Vein endothelial cell (primary cell): ENCODE measurements at places on chromosomes 1 and 21. TPM values are rescaled to one million over a fixed set of nuclear protein-coding genes. Genes with fewer than 3 reads are reported as not detected.

The NDUFS5 gene
- 294 and 435 TPM in 2 replicates for total RNA-seq

The TMPRSS15 gene
- not detected in 2 replicates for total RNA-seq

The HMGCL gene
- total RNA-seq, result 23.1 and 32.7 TPM in 2 replicates

The NBPF10 gene
- 0.38 and 0.98 TPM in 2 replicates for total RNA-seq

The CACNA1S gene
- total RNA-seq, result not detected in 2 replicates

The TMPRSS2 gene
- total RNA-seq, result not detected in 2 replicates

The RPAP2 gene
- 5.6 and 16.4 TPM in 2 replicates for total RNA-seq

The PADI3 gene
- total RNA-seq, result not detected in 2 replicates

The SAMD13 gene
- 2.3 and 2.4 TPM in 2 replicates for total RNA-seq

The S100A3 gene
- total RNA-seq, result 0.98 and 2.4 TPM in 2 replicates

The COL8A2 gene
- total RNA-seq, result 2.4 and 2.6 TPM in 2 replicates

The FCRL4 gene
- under 0.01 TPM in 1 of 2 replicates, not detected in the other for total RNA-seq

The C1QB gene
- not detected in 2 replicates for total RNA-seq

The CD1E gene
- not detected in 2 replicates for total RNA-seq

The GNL2 gene
- 61.4 and 68.1 TPM in 2 replicates for total RNA-seq

The CYP4A22 gene
- total RNA-seq, result not detected in 2 replicates

The LYPD8 gene
- total RNA-seq, result not detected in 2 replicates

The SPRR4 gene
- total RNA-seq, result not detected in 2 replicates

The NUP210L gene
- total RNA-seq, result under 0.01 and 0.10 TPM in 2 replicates

The CYP4Z1 gene
- not detected in 2 replicates for total RNA-seq

The TFAP2E gene
- total RNA-seq, result 0.19 TPM in 1 of 2 replicates, not detected in the other

The NPR1 gene
- total RNA-seq, result 7.2 and 11.7 TPM in 2 replicates

The SIM2 gene
- under 0.01 TPM in 1 of 2 replicates, not detected in the other for total RNA-seq

The MRPS15 gene
- 80.6 and 86.2 TPM in 2 replicates for total RNA-seq

The BROX gene
- 44.4 and 59.7 TPM in 2 replicates for total RNA-seq

The ZSWIM5 gene
- total RNA-seq, result 1.8 and 4.2 TPM in 2 replicates

The PRMT6 gene
- 22.9 and 23.3 TPM in 2 replicates for total RNA-seq

The CAPN2 gene
- 291 and 376 TPM in 2 replicates for total RNA-seq

The CHD5 gene
- total RNA-seq, result under 0.01 and 0.10 TPM in 2 replicates

The SSX2IP gene
- total RNA-seq, result 3.9 and 5.7 TPM in 2 replicates

The SV2A gene
- total RNA-seq, result 0.67 and 3.3 TPM in 2 replicates

The FAM72B gene
- 2.8 and 3.3 TPM in 2 replicates for total RNA-seq

The GBP6 gene
- not detected in 2 replicates for total RNA-seq

The AGT gene
- not detected in 2 replicates for total RNA-seq

The RBBP5 gene
- 16.7 and 19.8 TPM in 2 replicates for total RNA-seq

The UBL4B gene
- not detected in 2 replicates for total RNA-seq

The S100A8 gene
- total RNA-seq, result not detected in 2 replicates

The FAM167B gene
- 1.3 and 2.9 TPM in 2 replicates for total RNA-seq

The IVNS1ABP gene
- 59.8 and 87.7 TPM in 2 replicates for total RNA-seq

The ZSCAN20 gene
- 8.2 and 9.4 TPM in 2 replicates for total RNA-seq

The RNU1-4 gene
- total RNA-seq, result under 0.01 TPM in 2 replicates

The LENEP gene
- total RNA-seq, result 0.67 and 1.3 TPM in 2 replicates
